ENCODE measurements at places on chromosomes 2 and 18.
A peak's percentile ranks its signal among the peaks of the same experiment; 100 is the strongest.

DNA sequence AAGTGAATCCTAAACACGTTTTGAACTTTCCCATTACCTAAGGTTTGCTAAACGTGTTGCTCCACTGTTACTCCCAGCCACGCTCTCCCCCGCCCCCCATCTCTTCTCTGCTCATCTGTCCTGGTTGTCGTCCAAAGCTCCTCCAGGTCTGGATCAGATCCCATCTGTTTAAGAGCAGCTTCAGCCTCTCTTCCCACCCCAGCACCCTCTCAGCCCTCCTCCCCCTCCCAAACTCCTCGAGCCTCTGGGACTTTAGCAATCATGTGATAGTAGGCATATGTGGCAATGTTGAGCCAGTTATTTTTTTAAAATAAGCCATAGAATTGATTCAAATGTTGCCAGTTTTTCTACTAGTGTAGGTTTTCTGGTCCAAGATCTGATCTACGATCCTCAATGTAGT lies 20.0 kb upstream of the LPIN1 start:
- peak; percentile 11 for DNase-seq

DNA sequence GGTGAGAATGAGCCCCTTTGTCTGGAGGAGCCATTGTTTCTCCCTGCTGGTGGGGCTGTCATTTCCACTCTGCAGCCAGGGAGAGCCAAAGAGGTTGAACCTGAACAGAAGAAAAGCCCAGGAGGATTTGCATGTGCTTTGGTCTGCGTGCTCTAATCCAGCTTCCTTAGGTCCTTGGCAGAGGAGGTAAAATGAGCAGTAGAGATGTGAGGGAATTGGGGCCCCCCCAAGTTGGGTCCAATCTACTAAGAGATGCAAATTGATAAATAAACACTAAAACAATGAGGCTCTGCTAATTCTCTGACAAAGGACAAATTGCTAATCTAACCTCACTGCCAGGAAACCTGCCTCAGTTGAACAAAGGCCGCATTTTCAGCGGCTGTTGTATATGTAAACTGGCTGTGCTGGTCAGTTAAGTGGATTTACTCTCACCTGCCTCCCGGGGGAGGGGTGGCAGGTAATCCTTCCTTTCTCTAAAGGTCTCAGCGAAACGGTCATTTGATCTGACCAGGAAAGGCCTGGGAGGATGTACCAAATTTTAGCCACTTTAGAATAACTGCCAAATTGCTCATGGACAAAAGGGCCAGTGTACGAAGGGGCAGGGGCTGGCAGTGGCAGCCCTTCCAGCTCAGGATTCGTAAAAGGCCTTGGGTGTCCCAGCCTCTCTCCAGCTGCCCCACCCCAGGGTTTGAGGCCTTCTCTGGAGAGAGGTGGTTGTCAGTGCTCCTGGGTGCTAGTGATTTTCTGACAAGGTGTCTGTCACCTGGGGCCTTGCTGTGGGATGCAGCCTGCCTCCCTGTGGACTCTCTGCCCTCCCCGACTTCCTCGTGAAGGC lies 193.6 kb downstream of the MIB1 start:
- no peak for DNase-seq

GRCh38 chr18:28039691-28040090 lies 137.2 kb downstream of the CDH2 start:
- no peak for DNase-seq

DNA sequence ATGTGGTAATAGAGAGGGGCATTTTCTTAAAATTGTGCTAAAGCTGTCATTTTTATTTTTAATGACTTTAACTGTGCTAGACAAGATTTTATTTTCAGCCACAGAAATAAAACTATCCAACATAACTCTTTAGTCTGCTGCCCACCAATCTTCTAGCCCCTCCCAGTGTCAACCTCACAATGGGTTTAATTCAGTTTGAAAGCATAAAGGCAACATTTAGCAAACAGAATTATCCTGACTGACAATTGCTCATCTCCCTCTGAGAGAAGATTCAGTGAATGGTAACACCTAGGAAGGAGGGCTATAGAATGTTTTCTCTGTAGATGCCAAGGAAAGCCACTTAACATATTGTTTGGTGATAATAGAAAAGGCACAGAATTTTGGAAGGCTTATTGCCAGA lies 5.2 kb downstream of the ERMN start:
- no peak for DNase-seq

- no peak for DNase-seq
Observed at GRCh38 chr2:232929303-232930058, 59.4 kb downstream of the SNORC start.

- no peak for DNase-seq
Observed at GRCh38 chr2:29763371-29763770, 158.0 kb downstream of the ALK start.

DNA sequence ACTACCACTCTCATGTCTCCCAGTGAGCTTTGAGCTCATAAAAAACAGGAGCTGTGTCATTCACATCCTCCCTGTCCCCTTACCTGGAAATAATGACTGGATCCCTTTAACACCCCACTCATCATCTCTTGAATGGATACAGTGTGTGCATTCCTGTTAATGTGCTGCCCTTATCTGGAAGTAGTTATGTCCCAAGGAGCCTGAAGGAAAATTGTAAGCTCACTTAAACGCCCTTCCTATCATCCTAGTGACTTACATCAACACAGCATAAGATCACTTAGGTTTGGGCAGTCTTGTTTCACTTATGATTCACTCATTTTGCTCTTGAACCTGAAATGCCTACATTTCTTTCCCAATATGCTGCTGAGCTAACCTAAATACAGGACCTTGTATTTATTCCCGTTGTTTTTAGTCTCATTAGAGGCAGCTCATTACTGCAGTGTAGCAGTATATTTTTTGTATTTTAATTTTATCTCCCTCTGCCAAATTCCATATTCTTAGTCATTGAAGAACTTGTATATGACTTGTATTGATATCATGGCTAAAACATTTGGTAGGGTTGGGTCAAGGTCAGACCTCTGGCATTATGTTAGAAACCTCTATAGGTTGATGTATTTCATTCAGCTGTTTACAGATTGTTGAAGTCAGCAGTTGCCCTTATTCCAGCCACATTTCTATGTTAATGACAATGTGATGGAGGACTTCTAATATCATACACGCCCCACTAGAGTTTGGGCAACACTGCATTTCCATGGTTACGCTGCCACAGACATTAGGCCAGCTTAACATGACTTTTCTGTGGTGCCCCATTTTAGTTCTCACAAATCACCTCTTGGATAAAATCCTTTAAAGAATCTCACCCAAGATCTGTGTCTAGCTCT lies 72.9 kb downstream of the PKP4 start:
- DNase-seq = peak; percentile 68

- DNase-seq = no peak
Observed at GRCh38 chr2:68124321-68124720, 33.4 kb upstream of the PNO1 start.

- no peak for DNase-seq
Observed at GRCh38 chr2:147808520-147808919, 36.3 kb upstream of the ACVR2A start.

DNA sequence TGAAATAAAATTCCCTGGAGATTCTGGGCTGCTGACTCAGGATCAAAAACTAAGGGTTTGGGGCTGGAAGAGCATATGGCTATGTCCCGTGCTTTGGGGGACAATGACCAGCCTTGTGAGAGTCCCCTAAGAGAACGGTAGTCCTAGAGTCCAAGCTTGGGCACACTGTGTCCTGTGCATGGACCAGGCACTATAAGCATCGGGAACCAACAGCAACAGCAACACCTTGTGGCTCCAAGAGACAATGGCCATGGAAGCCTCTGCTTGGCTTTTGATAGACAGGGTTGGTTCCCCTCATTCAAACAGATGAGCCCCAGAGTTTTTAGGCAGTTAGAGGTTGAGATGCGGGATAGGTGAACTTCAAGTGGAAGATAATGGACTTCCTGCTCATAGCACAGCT lies 294.4 kb upstream of the CHAC2 start:
- DNase-seq = no peak

DNA sequence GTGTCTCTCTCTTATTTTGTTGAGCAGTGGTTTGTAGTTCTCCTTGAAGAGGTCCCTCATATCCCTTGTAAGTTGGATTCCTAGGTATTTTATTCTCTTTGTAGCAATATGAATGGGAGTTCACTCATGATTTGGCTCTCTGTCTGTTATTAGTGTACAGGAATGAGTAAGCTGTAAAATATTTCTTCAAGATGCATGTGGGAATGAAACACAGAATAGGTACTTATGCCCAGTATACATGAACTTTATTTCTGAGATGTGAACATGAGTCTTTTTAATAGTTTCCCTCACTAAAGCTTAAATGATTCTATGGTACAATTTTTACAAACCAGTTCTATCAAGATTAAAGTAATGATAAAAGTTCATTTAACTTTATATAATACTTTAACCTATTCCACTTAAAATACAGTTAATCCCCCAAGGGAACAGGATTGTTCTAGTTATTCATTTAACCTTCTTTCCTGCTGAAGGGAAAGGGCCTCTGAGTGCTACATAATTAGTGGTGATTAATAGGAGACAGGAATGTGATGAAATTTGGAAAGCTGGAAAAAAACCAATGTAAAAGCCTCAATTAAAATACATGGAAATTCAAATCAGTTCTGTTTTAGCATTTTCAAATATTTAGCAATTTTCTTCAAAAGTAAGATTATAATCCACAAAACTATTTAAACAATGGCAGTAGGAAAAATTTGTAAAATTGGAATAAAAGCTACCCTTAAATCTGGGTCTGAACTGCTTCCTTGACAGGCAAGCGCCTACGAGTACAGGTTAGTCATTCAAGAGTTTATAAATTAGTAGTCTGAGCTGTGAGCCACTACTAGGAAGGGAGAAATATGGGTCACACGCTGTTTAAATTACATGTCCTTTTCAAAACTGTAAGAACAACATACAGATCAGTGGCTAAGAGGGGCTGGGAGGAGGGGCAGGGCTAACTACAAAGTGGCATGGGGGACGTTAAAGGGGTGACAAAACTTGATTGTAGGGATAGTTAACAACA lies 28.9 kb downstream of the SPIRE1 start:
- peak; percentile 82 for DNase-seq

DNA sequence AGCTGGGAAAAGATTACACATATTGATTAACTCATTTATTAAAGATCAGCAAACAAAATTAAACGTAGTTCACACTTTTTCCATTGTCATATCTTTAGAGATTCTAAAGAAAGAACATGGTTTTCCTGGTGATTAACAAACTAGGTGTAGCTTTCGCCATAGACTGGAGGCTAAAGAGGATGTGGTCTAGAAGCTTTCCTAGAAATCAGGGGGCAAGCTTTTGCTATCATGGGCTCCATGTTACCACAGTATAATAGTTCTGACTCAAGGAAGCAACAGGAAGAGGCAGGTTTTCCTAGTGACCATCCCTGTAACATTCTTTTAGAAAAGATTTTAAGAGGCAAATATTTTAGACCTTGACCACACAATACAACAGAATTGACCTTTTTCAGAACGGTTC lies 232.7 kb downstream of the METTL4 start:
- DNase-seq = no peak

DNA sequence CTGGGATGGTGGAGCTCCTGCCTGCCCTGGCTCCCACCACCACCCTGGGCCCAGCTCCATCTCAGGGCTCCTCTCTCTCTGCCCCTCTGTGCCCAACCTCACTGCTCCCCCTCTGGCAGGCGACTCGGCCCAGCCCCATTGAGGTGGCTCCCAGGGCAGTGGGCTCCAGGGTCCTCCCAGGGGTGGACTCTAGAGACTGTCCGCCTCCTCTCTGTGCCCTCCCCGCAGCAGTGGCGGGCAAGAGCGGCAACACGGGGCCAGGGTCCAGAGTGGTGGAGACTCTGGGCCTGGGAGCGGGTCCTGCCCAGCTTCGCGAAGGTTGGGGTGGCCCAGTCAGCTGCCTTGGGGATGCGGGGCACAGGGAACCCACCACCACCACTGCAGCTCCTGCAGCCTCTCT lies 27.4 kb downstream of the DDX1 start:
- DNase-seq = no peak

GRCh38 chr2:163255086-163255485 lies 416.5 kb upstream of the KCNH7 start:
- DNase-seq = peak; percentile 22

- DNase-seq = no peak
Observed at GRCh38 chr2:227163998-227164762, at the start of the genes COL4A3 and COL4A4. Gene COL4A3, plus strand, starts transcription at chr2:227164624. Its CDS starts 103 bp downstream, at chr2:227164727. Gene COL4A4, minus strand, starts transcription at chr2:227164205. Its CDS starts 16,722 bp downstream, at chr2:227147483.

DNA sequence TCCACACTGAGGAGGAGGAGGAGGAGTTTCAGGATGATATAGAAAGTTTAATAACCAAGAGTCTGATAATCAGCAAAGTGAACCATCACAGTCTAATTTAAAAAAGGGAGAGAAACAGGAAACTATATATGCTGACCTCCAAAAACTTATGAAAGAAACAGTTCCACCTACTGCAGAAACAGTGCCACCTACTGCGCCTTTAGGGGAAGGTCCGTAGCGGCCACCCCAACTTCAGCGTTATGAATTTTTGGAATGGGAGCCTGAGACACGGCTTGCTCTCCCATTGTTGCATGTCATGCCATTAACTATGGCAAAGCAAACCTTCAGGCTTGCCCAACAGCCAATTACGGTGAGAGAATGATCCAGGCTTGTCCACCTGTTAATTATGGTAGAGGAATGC lies 1719.2 kb upstream of the LRRTM1 start:
- no peak for DNase-seq

DNA sequence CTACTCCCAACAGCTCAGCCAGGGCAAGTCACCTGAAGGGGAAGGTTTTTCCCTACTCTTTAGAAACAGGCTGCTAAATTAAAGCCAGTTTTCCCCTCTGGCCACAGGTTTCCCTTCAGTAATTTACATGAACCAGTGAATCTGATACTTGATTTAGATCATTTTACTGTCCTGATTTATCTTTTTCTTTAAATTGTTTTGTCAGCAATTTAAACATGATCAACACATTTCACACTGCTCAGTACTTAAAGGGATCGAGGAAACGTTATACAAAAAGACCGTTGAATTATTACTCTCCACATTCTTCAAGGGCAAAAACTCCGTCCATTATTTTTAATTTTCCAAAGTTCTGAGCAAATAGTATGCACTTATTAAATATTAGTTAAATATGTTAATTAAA lies 1165.7 kb upstream of the GYPC start:
- no peak for DNase-seq

GRCh38 chr18:9094307-9095226 lies 7.9 kb upstream of the NDUFV2 start:
- peak; percentile 58 for DNase-seq

GRCh38 chr2:8862230-8862629 lies 24.8 kb upstream of the KIDINS220 start:
- no peak for DNase-seq

GRCh38 chr2:41912337-41912736 lies 135.5 kb upstream of the PKDCC start:
- no peak for DNase-seq

Data from fibroblast of upper back skin (primary cell).